ENCODE measurements at places on chromosomes 5 and 9.
A peak's percentile ranks its signal among the peaks of the same experiment; 100 is the strongest.

- no peak for DNase-seq
Measured at GRCh38 chr5:56986626-56986947, 34.7 kb upstream of the MIER3 start.

GRCh38 chr5:132225165-132226032 lies 2.3 kb downstream of the P4HA2 start:
- peak; percentile 89 for DNase-seq

DNA sequence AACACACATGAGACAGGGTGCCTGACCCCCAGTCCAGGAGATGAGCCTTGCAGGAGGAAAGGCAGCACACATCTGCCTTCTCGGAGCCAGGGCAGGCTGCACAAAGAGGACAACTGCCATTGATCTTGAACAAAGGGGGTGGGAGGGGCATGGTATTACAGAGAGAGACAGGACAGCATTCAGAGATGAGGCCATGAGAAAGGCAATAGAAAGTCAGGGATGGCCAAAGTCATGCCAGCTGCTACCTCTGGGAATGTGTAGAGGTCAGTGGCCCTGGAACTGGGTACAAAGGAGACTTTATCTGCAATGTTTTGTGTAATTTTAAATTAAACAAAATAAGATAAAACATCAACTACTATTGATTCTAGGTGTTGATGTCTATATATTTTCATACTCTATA lies 43.2 kb downstream of the WDR36 start:
- DNase-seq = no peak

GRCh38 chr9:34650816-34651215 lies 1.2 kb upstream of the IL11RA start:
- no peak for DNase-seq

GRCh38 chr9:129571298-129572051 lies 49.4 kb downstream of the C9orf50 start:
- no peak for DNase-seq

DNA sequence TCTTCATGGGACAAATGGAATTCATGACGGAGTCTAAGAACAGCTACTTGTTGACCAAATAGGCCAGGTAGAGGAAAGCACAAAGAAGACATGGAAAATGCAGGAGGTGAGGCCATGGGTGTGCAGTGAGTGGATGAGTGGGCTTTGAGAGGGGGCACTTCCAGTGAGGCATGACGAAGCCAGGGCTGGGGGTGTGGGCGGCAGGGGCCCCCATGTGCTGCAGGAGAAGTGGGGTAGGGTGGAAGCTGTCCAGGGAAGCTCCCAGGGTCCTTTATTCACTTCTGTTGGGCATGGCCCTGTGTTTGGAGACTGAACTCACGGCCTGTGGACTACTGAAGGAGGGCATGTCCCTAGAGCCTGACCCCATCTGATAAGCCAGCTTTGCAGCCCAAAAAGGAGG lies 127.6 kb upstream of the SLC25A48 start:
- no peak for DNase-seq

DNA sequence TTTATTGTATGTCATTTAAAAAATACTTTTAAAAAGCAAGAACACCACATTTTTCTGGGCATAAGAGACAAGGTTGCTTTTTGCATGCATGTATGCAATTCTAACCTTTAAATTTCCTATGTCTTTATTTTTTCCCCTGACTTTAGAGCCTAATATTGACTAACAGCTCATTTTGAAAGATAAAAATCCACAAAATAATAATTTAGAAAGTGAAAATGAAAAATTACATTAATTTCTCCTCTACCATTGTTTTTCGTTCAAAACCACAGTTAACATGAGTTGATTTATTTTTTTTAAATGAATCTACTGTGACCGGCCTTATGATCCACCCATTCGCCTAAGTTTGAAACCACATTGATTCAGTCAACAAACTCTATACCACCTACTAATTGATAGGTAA lies 137.5 kb upstream of the CDKN2B start:
- DNase-seq = no peak

DNA sequence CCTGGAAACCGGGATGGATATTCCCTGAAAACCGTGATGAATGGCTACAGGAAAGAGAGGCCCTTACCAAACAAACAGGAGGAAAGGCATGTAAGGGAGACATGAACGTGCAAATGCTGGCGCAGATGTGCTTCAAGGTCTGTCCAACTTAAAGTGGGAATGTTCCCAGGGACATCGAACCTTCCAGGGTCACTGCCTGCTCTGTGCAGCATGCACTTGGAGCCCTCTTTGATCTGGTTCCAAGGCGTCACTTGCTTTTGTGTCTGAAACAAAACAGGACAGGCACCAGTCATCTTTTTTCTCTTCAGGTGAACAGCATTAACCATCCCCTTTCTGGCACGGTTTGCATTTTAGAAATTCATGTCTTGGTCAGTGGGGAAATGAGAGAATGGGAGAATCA lies 479.4 kb downstream of the RASEF start:
- DNase-seq = no peak

DNA sequence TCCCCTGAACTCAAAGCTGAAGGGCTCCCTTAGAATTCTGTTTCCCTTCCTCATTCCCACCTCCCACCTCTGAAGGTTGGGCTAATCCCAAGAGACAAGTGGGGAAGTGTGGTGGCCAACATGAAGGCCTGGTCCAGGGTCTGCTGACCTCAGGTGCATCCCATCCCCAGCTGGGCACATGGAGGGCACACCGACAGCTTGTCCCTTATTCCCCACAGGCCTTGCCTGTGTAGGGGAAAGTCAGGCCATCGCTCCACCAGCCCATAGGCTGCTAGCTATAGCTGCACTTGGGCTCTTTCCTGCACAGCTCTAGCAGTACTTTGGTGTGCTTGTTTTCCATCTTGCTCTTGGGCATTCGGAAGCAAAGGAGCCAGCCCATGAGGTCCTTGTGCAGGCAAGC lies 247.7 kb downstream of the CDH12 start:
- DNase-seq = no peak

DNA sequence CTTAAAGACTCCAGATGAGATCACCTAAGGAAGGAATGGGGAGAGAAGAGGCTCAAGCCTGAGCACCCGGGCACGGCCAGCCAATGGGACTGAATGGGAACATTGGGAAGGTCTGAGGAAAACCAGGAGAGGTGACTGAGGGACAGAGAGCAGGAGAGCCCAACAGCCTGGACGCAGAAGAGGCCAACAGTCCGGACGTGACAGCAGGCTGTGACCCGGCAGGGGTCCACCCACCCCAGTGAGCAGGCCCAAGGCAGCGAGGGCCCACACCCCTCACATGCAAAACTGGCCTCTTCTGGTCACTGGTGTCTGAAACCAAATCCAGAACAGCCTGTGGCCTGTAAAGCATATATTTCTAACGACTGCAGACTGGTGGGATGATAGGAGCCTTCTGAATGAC lies 7.6 kb upstream of the SPTLC1 start:
- no peak for DNase-seq

DNA sequence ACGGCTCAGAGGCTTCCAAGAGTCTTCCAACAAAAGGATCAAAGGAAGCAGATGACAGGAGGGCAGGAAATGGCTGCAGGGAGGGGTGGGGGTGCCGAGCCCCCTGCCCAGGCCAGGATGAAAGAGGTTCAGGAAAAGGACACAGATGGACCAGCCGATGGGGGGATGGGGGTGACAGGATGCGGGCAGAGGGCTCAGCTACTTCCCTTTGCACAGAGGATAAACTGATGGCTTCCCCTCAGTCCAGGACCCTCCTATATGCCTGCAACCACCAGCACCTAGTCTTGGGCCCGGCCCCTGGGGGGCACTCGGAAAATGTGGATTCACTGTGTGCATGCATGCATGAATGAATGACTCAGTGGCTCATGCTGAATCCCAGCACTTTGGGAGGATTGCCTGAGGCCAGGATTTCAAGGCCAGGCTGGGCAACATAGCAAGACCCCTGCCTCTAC lies 148.2 kb downstream of the C9orf50 start:
- no peak for DNase-seq

DNA sequence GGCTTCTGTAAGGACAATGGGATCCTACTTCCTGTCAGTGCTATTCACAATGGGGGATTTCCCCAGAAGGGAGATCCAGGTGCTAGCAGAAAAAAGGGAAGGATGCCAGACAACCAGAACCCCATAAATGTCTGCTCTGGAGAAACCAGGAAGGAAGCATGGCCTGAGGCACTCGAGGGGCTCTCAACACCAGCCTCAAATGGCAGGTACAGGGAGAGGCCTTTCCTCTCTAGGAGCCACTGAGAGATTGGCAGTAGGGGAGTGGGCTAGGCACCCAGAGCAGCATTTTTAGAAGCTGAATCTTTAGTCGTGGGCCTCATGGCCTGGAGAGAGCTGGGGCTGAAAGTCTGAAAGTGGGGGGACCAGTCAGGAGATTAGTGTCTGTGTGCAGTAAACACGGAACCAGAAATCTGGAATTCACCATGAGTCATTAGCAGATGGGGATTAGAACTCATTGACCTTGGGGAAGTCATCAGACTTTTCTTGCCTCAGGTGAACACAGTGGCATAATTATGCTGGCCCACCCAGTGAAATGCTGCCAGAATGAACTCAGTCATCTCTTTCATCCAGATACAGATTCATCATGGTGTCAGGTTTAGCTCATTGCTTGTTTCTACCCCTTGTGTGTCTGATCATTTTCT lies 28.3 kb downstream of the ARHGEF28 start:
- no peak for DNase-seq

DNA sequence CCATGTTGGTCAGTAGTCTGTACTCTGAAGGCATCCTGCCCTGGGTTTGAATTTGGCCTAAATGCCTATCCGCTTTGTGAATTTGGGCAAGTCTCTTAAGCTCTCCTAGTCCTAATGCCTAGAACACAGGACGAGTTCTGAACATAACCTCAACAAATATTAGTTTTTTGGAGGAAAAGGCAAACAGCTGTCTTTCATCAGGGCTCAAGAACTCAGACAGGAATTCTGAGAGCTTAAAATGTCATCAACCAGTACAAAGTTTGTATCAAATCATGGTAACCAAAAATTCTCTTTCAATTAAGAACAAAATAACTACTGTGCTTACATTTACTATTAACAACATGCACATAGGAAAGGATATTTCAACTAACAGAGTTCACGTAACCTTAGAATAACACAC lies 182.5 kb upstream of the PPP1R2B start:
- no peak for DNase-seq
